ENCODE measurements at places on chromosomes 1 and 21.
A peak's percentile ranks its signal among the peaks of the same experiment; 100 is the strongest.

DNA sequence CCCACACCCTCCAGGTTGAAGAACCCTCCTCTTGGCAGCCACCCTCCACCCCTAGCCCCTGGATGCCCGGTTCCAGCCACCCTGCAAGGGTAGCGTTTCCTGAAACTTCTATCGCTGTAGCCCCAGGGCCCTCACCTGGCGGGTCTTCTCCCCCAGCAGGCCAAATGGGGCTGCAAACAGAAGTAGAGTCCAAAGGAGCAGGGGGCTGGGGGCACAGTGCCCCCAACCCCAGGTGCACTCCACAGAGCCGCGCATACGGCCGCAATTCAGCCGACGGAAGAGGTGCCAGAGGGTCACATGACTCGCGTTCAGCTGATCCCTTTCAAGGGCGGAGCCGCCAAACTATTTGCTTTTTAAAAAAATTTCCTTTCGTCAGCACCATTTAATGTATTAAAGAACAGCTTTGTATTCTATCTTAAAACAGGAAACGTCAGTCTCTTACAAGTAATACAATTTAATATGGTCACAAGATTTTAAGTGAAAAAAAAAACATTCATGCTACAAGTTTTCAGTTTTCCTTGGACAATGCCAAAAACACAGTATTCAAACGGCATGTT lies at the start of gene GLMP:
GLMP (minus strand) TSS at position 289 of the 557 bp plus-strand sequence; CDS start at position 255, 34 bp downstream.
- DNase-seq: peak; percentile 61

DNA sequence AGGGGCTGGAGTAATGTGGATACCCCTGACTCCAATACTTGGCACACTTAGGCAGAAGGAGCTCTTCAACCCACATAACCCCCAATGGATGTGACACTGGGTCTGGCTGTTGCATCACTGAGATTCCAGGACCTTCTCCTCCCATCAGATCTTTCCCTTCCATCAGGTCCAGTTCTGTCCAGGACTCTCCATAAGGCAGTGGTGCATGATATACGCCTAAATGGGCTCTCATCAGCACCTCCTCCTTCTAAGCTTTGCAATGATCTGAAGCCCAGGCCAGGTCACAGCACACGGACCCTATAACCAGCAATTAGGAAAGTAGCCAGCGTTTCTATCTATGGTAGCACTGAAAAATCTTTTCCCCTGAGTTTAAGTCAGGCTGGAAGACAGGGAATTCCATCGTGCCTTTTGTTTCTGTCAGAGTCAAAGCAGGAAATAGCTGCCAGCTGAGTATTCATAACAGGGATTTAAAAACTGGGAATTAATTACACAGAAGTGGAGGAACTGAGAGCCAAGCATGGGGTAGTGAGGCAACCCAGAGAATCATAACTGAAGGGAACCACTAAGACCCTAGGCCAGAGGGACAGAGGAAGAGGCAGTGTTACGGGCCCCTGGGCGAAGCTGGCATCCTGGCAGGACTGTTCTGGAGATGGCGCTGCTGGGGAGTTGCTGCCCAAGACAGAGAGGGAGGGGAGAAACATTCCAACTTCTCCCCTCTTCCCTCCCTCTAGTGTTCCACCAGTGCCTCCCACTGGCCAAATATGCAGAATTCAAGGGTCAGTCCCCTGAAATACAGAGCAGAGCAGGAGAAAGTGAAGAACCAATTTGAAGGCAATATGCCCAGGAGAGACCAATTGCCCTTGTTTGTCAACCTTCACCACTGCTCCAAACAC lies 37.5 kb upstream of the HOOK1 start:
- DNase-seq: no peak

DNA sequence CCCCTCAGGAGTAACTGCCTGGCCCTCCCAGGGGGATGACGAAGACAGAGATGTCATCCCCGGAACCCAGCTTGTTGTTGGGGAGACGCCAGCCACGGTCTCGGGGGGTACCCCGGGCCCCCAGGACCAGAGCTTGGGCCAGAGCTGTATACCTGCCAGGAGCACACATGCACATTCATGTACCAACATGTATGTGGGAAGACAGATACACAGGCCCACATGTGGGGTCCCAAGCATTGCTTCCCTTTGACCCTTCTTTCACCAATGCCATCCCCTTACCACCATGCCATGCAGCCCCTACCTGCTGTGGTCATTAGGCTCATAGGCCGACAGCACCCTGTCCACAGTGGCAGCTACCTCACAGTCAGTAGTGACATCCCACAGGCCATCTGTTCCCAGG lies 3.2 kb upstream of the RHOC start:
- DNase-seq: no peak

GRCh38 chr1:232183266-232183800 lies 446.6 kb downstream of the SIPA1L2 start:
- no peak for DNase-seq

GRCh38 chr1:175656416-175656815 lies 87.0 kb downstream of the TNR start:
- no peak for DNase-seq

DNA sequence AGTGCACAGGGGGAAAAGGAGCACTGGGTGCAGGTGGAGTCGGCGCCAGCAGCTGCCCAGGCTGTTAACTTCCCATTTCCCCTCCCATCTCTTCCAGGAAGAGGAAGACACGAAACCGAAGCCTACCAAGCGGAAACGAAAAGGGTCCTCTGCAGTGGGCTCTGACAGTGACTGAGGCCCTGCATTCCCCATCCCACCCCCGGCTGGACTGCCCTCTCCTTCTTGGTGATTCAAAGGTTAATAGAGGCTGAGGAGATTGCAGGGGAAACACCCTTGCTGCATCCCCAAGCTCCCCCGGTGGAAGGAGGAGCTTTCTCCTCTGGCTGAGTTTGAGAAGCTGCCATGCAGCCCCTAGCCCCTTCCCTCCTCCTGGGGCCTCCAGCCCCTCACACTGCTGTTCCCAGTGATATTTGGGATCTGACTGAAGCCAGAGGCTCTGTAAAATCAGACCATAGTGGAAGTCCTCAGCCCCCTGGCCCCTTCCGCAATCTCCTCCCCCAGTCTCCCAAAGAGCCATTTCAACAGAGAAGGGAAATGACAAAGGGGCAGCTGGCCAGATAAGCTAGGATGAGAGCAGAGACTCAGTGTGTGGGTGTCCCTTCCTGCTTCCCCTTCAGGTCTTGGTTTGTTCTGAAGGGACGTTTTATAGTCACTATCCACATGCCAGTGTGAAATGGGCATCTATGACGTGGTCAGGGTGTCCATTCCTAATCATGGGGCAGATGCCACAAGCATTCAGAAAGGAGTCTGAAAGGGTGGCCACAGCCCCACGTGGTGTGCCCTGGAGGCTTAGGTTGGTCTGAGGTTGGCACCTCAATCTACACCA lies 1.9 kb upstream of the SLC27A3 start:
- no peak for DNase-seq
